ENCODE measurements at places on chromosomes 3 and 15.

DNA sequence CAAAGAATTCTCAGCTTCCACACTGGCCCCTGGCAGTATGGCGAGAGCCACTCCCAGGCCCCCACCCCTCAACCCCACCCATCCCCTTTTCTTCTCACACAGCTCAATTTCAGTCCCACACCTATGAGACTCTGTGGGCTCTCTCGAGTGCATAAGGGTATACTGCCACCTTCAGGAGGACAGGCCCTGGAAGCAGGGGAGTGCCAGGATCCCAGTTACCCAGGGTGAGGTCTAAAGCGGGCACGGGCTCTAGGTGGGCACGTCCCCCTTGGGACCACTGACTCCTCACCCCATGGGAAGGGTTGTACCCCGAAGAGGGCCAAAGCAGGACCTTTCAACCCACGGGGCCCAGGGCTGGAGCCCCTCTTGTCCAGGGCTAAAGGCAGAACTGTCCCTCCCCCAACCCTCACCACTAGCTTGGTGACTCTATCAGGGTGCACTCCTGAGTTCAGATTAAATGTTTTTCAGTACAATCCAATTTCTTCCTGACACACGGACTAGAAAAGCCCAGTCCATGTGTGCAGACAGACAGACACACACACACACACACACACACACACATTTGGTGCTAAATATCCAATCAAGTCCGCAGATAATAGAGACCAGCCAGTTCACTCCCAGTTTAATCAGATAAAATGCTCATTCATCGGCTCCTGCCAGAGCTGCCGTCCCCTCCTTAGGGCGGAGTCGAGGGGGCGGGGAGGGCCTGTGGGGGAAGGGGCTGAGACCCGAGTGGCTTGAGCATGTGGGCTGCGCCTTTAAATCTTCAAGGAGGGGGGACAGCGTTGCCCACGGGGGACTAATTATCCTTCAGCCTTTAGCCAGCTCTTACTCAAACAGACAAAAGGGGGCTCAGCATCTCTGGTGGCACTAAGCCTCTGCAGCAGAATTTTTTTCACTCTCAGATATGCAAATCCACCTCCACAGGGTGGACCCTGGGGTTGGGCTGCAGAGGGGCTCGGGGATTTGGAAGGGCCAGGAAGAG is 59.3 kb downstream of the CYP11A1 start:
- no peak for DNase-seq

DNA sequence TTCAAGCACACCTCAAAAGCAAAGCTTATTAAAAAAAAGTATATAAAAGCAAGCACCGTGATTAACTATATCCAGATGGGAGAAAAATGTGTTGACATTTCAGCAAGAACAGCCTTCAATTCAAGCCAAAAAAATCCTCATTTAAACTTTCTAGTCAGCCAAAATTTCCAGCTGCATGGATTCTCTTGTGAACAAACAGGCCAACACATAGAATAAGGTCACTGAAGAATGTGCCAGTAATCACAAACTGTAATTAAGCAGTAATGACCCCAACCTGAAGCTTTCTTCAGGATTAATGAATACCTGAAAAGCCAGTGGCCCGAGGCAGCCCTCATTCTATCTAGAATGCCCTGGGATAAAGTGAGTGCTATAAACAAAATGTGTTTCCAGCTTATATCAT is 130.7 kb upstream of the KCNMB2 start:
- no peak for DNase-seq

GRCh38 chr3:169604118-169604517 is 59.4 kb downstream of the MECOM start:
- DNase-seq, result no peak

DNA sequence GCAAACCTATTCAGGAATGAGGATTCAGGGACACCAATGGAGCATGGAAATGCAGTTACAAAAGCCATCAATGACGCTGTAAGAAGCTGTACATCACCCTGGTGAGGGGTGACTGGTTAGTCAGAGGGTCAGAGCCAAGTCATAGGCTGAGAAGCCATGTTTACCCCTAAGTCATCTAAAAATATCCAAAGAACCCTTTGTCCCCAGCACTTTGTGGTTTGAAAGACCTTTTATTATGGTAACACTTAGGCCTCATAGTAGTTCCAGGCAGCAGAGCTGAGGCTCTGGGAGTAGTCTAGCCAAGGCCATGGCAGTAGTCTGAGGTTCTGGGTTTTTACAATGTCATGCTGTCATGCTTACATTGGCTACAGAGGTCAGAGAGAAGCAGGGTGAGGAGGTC is 131.2 kb downstream of the CTNNB1 start:
- DNase-seq, result no peak

DNA sequence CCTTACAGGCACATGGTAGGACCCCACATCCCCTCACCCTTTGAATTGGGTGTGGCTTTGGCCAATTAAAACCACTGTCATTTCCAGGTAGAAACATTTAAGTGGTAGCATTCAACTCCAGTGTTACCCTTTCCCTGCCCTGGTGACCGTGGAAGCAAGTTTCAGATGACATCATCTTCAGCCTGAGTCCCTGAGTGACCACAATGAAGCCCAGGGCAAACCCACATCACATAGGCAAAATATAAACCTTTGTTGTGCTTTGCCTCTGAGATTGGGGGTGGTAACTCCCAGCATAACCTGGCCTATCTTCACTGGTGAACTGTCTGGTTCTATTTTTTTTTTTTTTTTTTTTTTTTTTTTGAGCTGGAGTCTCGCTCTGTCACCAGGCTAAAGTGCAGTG is 404.0 kb upstream of the WNT5A start:
- DNase-seq, result no peak

DNA sequence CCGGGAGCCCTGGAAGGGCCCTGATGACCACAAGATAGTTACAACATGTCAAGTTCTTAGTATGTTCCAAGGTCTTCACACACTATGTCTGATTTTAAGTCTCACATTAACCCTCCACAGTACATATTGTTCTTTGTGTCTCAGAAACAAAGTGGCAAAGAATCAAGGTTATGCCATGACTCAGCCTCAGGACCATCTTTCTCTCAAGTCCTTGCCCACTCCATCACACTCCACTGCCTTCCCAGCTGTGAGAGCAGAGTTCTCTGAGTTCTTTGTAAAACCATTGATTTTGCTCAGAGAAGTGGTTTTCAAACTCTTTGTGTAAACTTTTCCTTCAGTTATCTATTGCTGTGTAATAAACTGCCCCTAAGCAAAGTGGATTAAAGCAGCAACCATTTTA is 67.9 kb upstream of the C3orf80 start:
- no peak for DNase-seq

DNA sequence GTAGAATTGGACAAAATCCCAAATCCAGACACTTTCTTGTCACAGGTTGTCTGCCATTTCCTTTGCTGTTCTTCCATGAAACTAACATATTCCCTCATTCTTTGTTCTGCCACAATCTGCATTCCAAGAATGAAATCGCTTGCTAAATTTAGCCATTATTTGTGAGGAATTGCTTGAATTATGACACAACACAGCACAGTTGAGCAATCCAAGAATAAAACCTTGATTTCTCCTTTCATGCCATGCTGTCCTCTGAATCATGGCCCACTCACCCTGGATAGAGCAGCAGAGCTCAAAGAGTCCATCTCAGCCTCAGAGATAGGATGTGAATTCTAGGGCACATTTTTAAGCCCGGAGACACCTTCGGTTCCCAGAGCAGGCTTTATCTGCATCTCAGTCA is 35.2 kb upstream of the GREM1 start:
- DNase-seq, result no peak

DNA sequence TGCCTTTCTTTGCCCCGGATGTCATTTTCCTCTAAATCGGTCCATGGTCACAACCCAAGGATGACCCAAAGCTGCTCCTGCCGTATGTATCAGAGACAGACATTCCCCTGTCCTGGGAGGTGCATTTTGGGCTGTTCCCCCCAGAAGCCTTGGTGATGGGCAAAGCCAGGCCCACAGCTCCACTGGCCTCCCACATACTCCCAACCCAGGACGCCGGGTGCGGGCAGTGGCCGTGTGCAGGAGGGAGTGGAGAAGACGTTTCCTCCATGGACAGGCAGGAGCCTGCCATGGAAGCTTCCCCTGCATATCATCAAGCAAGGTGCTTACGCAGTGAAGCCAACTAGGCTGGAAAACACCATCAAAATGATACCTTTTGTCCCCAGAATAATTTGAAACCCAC is 175.0 kb downstream of the ATP10A start:
- no peak for DNase-seq

GRCh38 chr3:11072631-11073030 is 80.1 kb downstream of the SLC6A1 start:
- no peak for DNase-seq

DNA sequence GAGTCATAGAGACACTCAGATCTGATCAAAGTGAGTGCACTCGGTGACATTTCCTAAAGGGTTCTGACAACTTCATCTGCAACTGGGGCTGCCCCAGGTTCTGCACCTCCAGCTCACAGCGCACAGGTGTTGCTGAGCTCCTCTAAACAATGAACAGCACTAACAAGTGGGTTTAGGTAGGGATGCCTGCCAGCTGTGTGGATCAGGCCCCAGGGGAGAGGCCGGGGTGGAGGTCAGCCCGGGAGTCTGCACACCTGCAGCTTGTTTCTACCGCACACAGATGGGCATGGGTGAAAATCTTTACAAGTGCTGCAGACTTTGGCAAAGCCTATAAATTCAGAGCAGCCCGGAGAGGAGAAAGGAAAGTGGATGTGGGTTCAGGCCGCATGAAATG is 355 bp downstream of the FBXW12 start:
- no peak for DNase-seq

- no peak for DNase-seq
Observed at GRCh38 chr3:93906245-93906644, 67.5 kb downstream of the PROS1 start.

DNA sequence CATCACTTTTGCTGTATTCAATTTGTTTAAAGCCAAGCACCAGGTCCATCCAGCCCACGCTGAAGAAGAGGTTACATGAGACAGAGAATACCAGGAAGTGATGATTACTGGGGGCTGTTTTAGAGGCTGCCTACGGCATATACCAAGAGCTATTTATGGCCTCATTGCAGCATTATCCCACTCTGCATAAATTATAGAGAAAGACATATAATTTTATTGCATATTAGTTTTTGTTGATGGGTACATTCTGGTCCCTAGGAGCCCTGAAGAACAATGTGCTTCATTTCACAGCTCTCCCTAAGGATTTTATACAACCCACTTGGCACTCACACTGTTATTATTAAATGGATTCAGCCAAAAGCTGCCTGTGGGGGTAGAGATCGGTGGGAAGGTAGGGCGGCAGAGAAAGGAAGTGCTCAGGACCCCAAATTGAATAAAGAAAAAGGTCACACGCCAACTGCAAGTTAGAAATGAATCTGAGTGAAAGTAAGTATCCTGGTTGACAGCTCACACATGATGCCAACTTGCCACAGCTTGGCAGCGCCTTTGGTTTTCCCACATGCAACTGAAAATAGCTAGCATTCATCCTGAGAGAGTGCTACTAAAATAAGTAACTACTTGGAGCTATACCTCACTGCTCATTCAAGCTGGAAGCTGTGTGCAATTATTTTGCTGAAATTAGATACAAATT is 73.7 kb downstream of the CCNL1 start:
- DNase-seq, result no peak

DNA sequence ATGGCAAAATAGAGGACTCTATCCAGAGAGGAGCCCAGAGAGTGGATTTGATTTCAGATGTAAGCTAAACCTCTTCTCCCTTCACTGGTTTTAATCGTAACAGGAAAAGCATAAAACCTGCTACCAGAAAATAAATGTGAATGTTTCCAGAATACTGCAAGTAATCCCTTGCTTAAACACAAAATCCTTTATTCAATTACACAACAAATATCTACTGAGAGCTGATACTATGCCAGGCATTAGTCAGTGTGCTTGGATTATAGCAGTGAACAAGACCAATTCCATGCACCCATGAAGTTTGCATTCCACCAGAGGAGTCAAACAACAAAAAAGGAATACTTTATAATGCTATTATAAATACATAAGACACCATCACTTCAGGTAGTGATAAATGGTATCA is 15.1 kb downstream of the AVEN start:
- no peak for DNase-seq

- DNase-seq, result no peak
Observed at GRCh38 chr3:11717301-11717700, 73.6 kb upstream of the VGLL4 start.

DNA sequence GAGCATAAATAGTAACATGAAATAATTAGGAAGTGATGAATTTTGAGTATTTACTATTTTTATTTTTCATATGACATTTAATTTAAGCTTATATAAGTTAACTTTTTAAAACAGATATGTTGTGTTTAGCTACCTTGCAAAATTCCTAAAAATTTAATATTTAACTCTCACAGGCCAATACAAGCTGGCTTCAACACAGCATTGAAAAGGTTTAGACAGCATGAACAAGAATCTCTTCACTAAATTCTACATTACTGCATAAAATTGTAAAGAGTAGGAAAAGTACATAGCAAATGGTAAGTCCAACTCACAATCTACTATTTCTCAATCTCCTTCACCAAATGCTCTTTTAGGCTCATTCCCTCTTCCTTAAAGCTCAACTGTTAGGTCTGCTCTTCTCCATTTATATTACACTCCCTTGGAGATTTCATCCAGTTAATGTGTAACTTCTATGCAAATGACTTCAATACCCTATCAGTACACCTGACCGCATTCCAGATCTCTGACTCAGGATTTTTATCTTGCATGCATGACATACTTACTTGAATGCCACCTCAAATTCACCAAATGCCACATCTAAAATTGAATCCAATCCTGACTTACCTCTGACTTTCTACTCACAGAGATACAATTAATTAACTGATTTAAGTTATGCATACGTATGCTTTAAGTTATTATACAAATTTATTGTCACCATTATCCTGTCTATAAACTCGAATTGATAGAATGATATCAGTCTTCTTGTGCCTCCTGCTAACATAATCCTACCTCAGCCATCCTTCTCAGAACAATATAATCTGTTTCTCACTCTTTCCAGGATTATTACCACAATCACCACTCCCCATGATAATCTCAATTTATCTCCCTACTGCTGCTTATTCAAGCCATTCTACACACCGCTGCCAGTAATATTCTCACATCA is 127.0 kb downstream of the STAG1 start:
- DNase-seq, result no peak

GRCh38 chr3:195263193-195263924 is 7.6 kb downstream of the XXYLT1 start:
- no peak for DNase-seq

GRCh38 chr3:49841126-49841696 is 15.2 kb downstream of the TRAIP start:
- no peak for DNase-seq

GRCh38 chr3:128449111-128449638 is 17.5 kb downstream of the DNAJB8 start:
- DNase-seq, result no peak

DNA sequence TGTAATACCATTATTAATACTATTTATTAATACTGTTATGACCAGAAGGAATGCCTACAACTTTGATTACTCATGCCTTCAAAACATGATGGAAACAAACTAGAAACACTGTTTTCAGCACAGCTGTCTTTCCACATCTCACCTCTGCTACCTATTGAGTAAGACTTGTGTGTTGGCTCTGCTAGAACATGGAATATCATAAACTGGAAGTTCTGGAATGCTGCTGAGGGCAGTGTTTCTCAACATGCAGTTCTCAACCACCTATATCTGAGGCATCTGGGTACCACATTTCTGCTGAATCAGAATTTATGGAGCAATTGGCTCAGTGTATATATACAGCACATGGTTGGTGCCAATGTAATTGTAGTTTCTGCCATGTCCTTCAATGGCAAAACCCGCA is 392.1 kb downstream of the TUSC7 start:
- DNase-seq, result no peak

Measured in stimulated activated CD8-positive, alpha-beta memory T cell treated with anti-CD3 and anti-CD28 coated beads, Interleukin-4, amount 100 ng/mL, for 4 hours (primary cell).